ENCODE measurements at places on chromosomes 16 and 17.

- DNase-seq, result peak; percentile 39
Observed at GRCh38 chr16:86681031-86681756, 102.8 kb downstream of the FOXL1 start.

DNA sequence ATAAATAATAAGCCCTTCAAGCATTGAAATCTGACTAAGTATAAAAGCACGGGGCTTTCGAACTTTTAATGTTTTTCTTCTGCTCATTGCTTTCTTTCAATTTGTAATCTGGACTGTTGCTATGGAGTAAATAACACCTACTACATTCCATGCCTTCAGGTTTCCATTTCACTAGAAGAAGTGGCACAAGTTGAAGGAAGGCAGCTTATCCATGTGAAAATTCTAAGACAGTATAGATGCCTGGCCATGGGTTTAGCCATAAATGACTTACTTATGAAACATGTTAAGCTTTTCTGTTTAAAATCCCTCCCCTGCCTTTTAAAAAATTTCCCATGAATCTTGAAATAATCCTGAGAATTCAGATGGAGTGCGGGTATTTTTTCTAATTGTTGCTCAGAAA is 30.6 kb downstream of the KCNJ16 start:
- no peak for DNase-seq

- no peak for DNase-seq
Observed at GRCh38 chr17:45276031-45276430, 14.1 kb upstream of the SPATA32 start.

GRCh38 chr16:2779151-2779920 is 2.3 kb upstream of the ELOB start:
- DNase-seq, result peak; percentile 56

DNA sequence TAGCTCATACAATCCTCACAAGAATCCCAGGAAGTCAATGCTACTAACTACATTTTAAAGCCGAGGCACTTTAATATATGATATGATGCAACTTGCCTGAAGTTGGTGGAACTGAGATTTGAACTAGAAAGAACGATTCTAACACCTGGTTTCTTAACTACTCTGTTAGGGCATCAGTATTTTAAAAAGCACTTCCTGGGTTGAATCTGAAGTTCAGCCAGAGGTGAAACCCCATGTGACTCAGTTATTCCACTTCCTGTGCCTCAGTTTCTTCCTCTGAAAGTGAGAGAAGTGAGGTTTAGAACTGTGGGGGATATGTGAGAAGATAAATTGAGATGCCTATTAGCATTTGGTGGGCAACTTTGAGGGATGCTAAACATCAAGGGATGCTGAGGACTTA is 129.4 kb upstream of the ANKFN1 start:
- DNase-seq, result no peak

- no peak for DNase-seq
Observed at GRCh38 chr17:57915985-57916757, 39.0 kb downstream of the CUEDC1 start.

- DNase-seq, result no peak
Observed at GRCh38 chr17:835263-835662, 53.1 kb downstream of the MRM3 start.

GRCh38 chr16:9766891-9767290 is 415.3 kb downstream of the GRIN2A start:
- DNase-seq, result no peak

DNA sequence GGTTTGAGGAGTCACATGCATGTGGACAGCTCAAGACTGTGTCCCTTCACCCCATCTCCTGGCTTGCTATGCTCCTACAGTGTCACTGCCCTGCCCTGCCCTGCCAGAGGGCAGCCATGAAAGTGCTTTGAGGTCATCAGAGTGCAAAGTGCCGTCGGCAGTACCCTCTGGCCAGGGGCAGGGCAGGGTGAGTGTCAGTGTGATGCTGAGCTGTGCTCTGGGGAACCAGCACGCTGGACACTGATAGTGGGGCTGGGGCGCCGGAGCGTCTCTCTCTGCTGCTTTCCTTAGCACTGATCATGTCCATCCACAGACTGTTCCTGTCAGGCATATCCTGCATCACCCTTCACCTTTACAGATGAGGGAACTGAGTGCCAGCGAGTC is 1.6 kb upstream of the SPATA32 start:
- no peak for DNase-seq

- DNase-seq, result no peak
Observed at GRCh38 chr16:8742068-8742467, 55.4 kb downstream of the TMEM186 start.

- DNase-seq, result no peak
Observed at GRCh38 chr17:49612726-49613125, 37.1 kb downstream of the NXPH3 start.

GRCh38 chr16:3646348-3646920 is 8.1 kb upstream of the DNASE1 start:
- DNase-seq, result no peak

GRCh38 chr17:48054238-48055185 is 6.4 kb downstream of the NFE2L1 start:
- no peak for DNase-seq

DNA sequence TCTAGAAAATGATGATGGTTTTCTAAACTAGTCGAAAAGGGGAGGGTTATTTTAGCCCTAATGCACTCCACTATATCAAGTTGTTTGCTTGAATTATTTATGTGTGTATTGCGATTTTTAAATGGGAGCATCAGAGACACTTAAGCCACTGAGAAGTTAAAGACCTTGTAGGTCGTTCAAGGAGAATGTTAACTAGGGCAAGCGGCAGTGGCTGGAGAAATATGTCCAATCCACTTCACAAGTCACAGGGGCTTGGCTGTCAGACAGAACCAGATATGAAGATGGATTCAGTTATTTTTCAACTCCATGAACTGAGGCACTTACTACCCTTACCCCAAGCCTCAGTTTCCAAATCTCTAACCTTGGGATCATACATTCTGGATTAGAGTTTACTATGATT is 702.0 kb downstream of the CDH11 start:
- no peak for DNase-seq

DNA sequence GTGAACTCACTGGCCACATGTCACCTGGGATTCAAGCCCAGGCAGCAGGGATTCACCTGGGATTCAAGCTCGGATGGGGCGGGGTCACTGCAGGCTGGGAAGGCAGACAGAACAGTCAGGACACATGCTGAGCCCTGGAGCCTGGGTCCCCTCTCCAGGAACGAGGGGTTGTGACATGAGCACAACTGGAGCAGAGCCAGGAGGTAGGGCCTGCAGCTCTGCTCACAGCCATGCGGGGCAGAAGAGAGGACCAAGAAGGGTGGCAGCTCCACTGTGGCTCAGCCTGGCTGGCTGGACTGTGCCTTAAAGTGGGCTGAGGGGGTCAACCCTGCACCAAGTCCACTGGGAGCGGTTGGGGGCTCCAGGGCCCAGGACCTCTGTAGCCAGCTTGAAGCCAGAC is 150.1 kb downstream of the RAB11FIP4 start:
- DNase-seq, result no peak

DNA sequence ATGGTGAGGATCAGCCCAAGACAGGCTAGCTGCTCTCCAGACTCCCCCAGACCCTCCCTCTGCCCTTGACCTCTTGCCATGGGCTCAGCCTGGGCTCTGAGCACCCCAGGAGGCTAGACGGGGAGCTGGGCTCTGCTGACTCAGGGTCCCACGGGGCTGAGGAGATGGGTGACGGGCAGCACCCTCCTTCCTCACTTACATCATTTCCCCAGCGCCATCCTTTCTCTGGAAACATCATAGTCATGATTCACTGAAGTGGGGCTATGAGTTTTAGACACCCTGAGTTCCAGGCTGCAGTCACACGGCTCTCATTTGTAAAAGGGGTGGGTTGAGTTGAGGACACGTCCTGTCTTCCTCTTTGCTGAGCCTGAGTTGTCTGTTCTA is 3.0 kb upstream of the ITGAX start:
- DNase-seq, result no peak

GRCh38 chr17:57541472-57542394 is 203.4 kb downstream of the CCDC182 start:
- peak; percentile 64 for DNase-seq

GRCh38 chr17:48247038-48247437 is 139.5 kb downstream of the SNX11 start:
- DNase-seq, result no peak

GRCh38 chr16:1082952-1083675 is 10.6 kb downstream of the SSTR5 start:
- DNase-seq, result no peak

GRCh38 chr16:85520853-85521521 is 92.1 kb upstream of the GSE1 start:
- DNase-seq, result no peak

GRCh38 chr17:69466905-69467667 is 52.6 kb downstream of the MAP2K6 start:
- no peak for DNase-seq

GRCh38 chr17:17516941-17517720 is 20.9 kb upstream of the RASD1 start:
- no peak for DNase-seq

GRCh38 chr17:81941484-81942166 is 4.5 kb upstream of the PYCR1 start:
- no peak for DNase-seq

GRCh38 chr16:47460359-47460710 is 528 bp downstream of the ITFG1 start:
- no peak for DNase-seq
